ENCODE measurements at places on chromosomes 6 and 20. TPM values are rescaled to one million over a fixed set of nuclear protein-coding genes. Genes with fewer than 3 reads are reported as not detected.

- H3K27ac ChIP-seq = peak overlapping the region; percentile 24
- H3K4me1 ChIP-seq = peaks cover 23% of the 10 kb centered on the region
- DNase-seq = no peak
- no peaks in the 10 kb centered on the region for H3K27me3 ChIP-seq
- H3K36me3 ChIP-seq = no peaks in the 10 kb centered on the region
- H3K4me3 ChIP-seq = peak overlapping the region; percentile 64
These were observed 549 bp downstream of the ANKRD6 start for GRCh38 chr6:89433252-89434149.

- H3K36me3 ChIP-seq = no peaks in the 10 kb centered on the region
- no peak for DNase-seq
- H3K4me3 ChIP-seq = no peak overlapping the region
- no peaks in the 10 kb centered on the region for H3K27me3 ChIP-seq
- peaks cover 2% of the 10 kb centered on the region for H3K4me1 ChIP-seq
These were observed 103.5 kb downstream of the ATXN1 start for GRCh38 chr6:16657768-16658167.

Gene RIOK1
- 9.0 TPM for total RNA-seq

DNA sequence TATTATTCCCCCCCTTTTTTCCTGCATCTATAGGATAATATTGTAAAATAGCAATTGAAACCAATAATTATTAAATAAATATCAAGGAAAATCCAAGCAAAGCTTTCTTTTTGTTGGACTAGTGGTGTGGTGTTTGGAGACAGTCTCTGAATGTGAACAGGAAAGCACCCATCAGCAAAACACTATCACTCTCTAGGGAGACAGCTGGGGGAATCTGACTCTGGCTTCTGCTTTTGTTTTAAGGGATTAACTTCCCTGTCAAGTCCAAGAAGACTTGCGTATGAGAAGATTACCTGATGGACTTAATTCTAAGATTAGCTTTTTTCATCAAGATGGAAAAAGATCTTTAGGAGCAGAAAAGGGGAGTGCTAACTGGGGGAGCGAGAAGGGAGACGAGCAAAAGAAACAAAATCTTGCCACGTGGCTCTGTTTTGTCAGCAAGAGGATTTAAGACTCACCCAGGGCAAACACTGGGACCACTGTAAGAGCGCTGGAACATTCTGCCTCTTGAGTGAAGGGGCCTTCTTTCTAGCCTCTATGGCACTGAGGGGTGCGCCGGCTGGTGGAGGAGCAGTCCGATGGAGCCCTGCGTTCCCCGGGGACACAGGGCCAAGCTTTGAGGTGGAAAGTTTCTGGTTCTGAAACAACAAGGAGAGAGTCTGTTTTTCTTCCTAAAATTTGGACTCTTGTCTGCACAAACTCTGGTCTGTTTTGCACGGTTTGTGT, 570 bp downstream of the TULP4 start:
- H3K36me3 ChIP-seq = no peaks in the 10 kb centered on the region
- H3K27me3 ChIP-seq = no peaks in the 10 kb centered on the region
- no peak overlapping the region for H3K27ac ChIP-seq
- no peak for DNase-seq

DNA sequence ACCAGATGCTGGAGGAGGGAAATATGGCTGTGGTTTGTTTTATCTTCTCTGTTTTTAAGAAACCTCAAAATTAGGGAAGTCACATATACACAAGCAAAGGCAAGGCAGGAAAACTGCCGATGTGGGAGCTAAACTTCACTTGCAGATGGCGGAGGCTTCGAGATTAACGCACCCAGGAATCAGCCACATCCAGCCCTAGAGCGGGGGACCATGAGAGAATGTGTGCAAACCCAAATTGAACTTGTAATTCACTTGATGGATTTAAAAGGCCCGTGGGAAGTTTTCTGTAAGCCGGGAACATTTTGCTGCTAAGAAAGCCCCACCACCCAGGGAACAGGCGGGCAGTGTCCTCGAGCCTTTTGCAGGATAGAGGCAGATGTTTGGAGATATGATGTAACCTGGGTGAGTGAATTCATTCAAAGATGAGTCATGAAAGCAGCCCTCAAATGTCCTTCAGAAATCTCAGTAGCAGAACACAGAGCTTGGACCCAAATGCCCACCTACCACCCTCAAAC, 39.9 kb downstream of the PREX1 start:
- DNase-seq = no peak
- no peak overlapping the region for H3K27ac ChIP-seq
- H3K4me3 ChIP-seq = no peak overlapping the region
- H3K36me3 ChIP-seq = no peaks in the 10 kb centered on the region

DNA sequence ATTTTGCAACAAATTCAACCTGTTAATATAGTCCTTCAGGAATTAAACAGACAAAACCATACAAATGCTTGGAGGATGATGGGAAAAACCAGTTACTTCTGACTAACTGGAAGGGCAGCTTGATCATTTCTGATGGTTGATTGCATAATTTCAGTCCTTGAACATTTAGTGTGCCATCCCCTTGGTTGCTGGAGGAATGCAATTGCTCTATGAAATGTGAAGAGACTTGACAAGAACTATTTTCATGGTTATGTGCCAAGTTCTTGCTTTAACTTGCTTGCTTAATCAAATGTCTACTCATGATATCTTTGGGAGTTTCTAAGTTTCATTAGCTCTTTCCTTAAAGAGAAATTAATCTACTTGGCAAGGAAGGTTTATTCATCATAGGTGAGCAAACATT, 45.2 kb downstream of the ANKEF1 start:
- H3K27ac ChIP-seq = no peak overlapping the region
- H3K36me3 ChIP-seq = no peaks in the 10 kb centered on the region
- no peak for DNase-seq
- no peak overlapping the region for H3K4me3 ChIP-seq
- no peaks in the 10 kb centered on the region for H3K4me1 ChIP-seq

DNA sequence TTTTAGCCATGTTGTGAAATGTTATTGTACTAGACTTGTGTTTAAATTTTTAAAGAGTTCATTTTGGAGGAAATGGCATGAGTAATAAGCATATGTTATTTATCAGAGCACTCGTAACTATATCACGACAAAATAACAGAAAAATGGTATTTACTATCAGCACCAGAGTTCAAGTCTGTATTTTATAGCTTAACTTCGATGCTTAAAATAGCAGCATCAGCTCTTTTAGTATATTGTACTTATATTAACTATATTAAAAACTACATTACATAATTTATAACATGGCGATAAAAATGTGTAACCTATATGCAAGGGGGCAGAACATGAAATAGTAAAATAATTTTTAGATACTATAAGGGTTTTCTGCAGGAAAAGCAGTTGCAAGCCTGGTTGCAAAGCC, 52.9 kb downstream of the ABRACL start:
- no peaks in the 10 kb centered on the region for H3K36me3 ChIP-seq
- no peak overlapping the region for H3K4me3 ChIP-seq
- DNase-seq = no peak
- no peaks in the 10 kb centered on the region for H3K4me1 ChIP-seq

- H3K27ac ChIP-seq = no peak overlapping the region
- no peaks in the 10 kb centered on the region for H3K36me3 ChIP-seq
- no peaks in the 10 kb centered on the region for H3K27me3 ChIP-seq
- DNase-seq = no peak
These were observed 10.6 kb downstream of the KCNK17 start for GRCh38 chr6:39303425-39304153.

- no peak overlapping the region for H3K4me3 ChIP-seq
- H3K4me1 ChIP-seq = peaks cover 29% of the 10 kb centered on the region
- no peaks in the 10 kb centered on the region for H3K27me3 ChIP-seq
- no peak for DNase-seq
- H3K27ac ChIP-seq = no peak overlapping the region
These were observed 4.9 kb downstream of the ABCC10 start for GRCh38 chr6:43432009-43432945.

- peak overlapping the region; percentile 89 for H3K27ac ChIP-seq
- H3K36me3 ChIP-seq = no peaks in the 10 kb centered on the region
- no peaks in the 10 kb centered on the region for H3K27me3 ChIP-seq
- no peaks in the 10 kb centered on the region for H3K4me1 ChIP-seq
- peak overlapping the region; percentile 85 for H3K4me3 ChIP-seq
These were observed 1.2 kb upstream of the WRNIP1 start for GRCh38 chr6:2763876-2764540.

Gene NOX3
- total RNA-seq = not detected

DNA sequence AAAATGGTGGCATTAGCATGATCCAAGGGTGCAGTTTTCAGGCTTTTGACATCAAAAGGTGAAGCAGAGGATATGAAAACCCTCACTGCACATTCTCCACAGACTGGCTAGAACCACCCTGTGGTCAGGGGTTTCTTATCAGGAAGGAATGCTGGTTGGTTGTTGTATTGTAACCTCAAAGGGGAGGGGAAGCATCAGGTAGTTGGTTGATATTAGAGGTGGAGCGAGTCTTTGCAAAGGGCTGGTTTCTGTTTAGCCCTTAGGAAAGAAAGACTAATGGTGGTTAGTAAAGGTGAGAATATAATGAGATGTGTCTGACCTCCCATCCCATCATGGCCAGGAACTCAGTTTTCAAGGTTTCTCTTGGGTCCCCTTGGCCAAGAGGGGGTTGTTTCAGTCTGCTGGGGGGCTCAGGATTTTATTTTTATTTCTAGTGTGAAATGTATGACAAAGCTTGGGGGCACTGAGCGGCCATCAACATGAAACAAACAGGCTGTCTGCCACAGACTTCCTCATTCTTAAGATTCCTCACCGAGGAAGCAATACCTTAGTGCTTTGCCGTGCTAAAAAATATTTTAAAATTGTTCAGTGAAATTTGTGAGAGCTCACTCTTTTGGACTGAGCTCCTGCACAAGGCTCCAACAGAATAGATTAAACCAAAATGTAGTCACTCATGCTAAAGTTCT, 47.5 kb upstream of the PROKR2 start:
- no peaks in the 10 kb centered on the region for H3K4me1 ChIP-seq
- DNase-seq = no peak
- H3K27ac ChIP-seq = no peak overlapping the region
- no peaks in the 10 kb centered on the region for H3K27me3 ChIP-seq
- no peak overlapping the region for H3K4me3 ChIP-seq

Gene SLC26A8
- total RNA-seq = not detected

GRCh38 chr6:154499855-154500589, 10.5 kb downstream of the CNKSR3 start:
- no peak overlapping the region for H3K4me3 ChIP-seq
- no peak for DNase-seq
- H3K36me3 ChIP-seq = no peaks in the 10 kb centered on the region
- no peak overlapping the region for H3K27ac ChIP-seq
- no peaks in the 10 kb centered on the region for H3K27me3 ChIP-seq

Gene PLCB1
- total RNA-seq = 41.6 TPM

Gene CALHM5
- total RNA-seq = 5.2 TPM

GRCh38 chr6:41757271-41757670, 10.1 kb upstream of the PGC start:
- no peak overlapping the region for H3K27ac ChIP-seq
- no peak overlapping the region for H3K4me3 ChIP-seq
- no peaks in the 10 kb centered on the region for H3K27me3 ChIP-seq
- no peak for DNase-seq

Gene EYS
- total RNA-seq = not detected

- no peak overlapping the region for H3K27ac ChIP-seq
- H3K27me3 ChIP-seq = no peaks in the 10 kb centered on the region
- H3K4me3 ChIP-seq = no peak overlapping the region
- H3K36me3 ChIP-seq = peaks cover 25% of the 10 kb centered on the region
These were observed 58.1 kb downstream of the PLAGL1 start for GRCh38 chr6:143949962-143950361.

GRCh38 chr6:16684195-16684689, 77.0 kb downstream of the ATXN1 start:
- no peak overlapping the region for H3K4me3 ChIP-seq
- DNase-seq = no peak
- H3K27me3 ChIP-seq = no peaks in the 10 kb centered on the region
- peaks cover 11% of the 10 kb centered on the region for H3K4me1 ChIP-seq
- H3K27ac ChIP-seq = peak overlapping the region; percentile 45

Gene PRKN
- total RNA-seq = 17.9 TPM

DNA sequence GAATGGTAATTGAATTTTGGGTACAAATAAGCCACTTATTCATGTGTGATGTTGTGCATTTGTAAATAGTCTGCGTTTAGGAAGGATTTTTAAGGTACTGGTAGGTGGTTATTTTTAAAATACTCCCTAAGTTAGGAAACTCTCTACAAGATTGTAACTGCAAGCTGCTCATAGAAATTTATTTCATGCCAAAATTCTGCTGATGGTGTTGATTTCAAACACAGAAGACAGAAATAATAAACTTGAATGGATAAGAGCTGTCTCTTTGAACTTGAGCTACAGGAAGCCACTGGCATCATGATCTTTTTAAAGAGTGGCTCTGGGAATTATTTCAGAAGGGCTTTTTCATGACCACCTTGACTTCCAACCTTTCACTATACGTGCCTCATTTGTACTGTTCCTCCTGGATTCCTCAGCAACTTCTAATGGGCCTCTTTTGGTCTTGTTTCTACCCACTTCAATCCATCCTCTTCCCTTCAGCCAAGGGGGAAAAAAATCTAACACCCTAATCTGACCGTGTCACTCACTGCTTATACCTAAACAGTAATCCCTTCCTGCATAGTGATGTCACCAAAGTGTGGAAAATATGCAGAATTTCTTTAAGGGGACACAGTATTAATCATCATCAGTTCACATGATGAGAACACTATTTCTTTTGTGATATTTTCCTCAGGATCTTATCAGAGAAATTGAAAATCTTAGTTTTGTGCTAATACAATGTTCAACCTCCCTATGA, 113.6 kb downstream of the PFDN4 start:
- H3K4me1 ChIP-seq = no peaks in the 10 kb centered on the region
- DNase-seq = no peak
- H3K27ac ChIP-seq = no peak overlapping the region

Gene CDSN
- not detected for total RNA-seq

DNA sequence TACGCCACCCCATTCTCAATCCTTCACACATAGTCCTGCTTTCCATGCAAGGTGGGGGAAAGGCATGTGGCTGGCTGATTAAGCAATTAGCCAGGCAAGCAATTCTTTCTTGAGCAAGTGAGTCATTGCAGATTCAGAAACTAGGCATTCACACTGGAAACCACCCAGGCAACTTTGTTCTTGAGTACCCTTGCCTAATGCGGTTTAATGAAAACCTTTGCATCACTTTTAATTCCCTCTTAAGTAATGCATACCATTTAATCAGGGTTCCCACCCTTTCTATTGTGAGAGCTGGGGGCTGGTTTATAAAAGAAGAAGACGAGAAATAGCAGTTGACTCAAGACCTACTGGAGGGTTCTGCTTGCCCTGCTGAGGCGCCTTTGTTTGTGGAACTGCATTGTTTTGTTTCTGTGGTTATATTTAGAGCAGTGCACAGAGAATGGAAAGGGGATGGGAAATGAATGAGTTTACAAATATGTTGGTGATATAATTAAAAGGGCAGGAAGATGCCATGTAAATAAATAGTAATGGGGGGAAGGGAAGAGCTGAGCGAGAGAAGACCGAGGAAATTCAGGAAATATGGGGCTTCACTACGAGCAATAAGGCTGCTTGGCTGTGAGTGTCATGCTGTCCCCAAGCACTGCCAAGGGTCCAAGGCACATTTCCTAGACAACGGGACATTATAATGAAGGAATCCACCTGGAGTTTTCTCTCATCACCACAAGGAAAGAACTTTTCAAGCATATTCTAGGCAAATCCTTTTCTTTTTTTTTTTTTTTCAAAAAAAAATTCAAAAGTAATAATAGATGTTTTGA, 48.8 kb upstream of the TSHZ2 start:
- no peak for DNase-seq
- H3K36me3 ChIP-seq = no peaks in the 10 kb centered on the region
- no peaks in the 10 kb centered on the region for H3K27me3 ChIP-seq
- H3K4me1 ChIP-seq = no peaks in the 10 kb centered on the region
- H3K4me3 ChIP-seq = no peak overlapping the region

Gene CPNE5
- 2.0 TPM for total RNA-seq
